ENCODE measurements at places on chromosomes 12 and 14.

DNA sequence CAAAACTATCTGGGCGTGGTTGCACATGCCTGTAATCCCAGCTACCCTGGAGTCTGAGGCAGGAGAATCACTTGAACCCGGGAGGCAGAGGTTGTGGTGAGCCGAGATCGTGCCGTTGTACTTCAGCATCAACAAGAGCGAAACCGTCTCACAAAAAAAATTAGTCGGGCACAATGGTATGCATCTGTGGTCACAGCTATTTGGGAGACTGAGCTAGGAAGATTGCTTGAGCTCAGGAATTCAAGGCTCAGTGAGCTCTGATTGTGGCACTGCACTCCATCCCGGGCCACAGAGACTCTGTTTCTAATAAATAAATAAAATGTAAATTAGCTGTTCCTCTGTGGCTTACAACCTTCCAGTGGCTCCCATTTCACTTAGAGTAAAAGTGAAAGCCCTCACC, 28.0 kb downstream of the RCOR1 start:
- peak; percentile 40 for DNase-seq

DNA sequence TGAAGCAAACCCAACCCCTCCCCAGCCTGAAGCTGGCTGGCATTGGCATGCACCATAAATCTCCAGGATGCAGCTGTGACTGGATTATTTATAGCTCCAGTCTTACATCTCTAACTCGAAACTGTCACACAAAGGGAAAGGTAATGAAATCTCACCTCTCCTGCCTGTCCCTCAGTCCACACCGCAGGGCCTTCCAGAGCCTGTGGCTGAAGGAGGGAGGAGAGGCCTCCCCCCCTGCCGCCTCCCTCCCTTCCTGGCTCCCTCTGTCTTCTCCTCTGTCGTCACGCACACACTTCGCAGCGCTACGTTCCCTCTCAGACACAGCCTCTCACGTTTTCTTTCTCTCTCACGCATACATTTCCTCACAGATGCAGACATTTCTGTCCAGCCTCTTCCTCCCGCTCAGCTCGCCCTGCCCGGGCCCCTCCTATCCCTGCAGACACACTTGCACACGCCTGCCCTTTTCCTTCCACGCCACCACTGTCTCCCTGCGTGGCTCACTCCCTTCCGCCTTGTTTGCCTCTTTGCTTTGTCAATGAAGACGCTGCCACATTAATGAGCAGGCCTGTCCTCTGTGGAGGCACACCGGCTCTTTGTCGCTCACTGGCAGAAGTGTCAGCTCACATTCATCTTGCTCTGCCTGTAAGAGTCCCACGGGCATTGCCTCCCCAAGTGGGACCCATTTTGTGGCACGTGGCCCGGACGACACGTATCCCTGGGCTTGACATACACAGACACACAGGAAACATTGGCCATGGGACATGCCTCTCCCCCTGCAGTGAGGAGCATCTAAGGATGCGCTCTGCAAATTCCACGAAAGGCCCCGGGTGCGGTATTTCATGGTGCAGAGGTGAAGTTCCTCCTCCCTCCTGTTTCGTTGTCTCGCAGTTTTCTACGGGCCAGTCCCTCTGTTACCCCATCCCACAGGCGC, 27.9 kb downstream of the IRF2BPL start:
- peak; percentile 52 for DNase-seq

DNA sequence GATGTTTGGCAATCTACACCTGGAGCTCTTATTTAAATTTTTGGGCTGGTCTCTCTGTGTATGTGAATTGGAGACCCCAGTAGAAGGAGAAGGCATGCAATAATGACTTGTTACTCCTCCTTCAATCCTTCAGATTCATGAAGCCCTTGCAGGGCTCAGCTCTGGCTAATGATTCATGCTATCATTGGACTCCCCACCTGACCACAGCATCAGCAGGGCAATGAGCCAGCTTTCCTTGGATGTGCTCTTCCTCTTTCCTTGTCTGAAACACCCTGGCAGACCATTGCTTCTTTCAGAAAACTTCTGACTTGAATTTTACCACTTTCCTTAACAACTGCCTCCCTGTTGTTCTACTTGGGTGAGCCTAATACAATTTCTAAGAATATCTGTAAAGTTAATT, 1019.2 kb downstream of the AACS start:
- no peak for DNase-seq

DNA sequence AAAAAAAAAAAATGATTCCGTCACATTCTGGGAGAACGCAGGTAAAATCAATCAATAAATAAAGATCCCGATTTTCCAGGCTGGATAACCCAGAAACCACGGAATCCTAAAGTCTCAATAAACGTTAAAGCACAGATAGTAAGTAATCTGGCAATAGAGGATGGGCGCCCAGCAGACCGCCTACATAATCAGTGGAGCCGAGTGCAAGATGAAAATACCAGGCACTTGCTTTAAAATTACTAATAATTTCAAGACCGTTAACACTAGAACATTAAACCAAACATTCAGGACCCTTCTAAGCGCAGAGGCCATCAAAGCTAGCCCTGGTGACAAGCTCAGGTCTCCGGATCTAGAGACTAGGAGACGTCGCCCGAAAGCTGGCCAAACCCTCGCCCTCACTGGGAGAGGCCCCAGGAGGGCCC, 1.2 kb upstream of the DCAF11 start:
- no peak for DNase-seq

- DNase-seq, result no peak
Measured at GRCh38 chr12:1421091-1421846, 173.1 kb downstream of the FBXL14 start.

GRCh38 chr12:132803888-132804287, 24.8 kb downstream of the GOLGA3 start:
- no peak for DNase-seq

DNA sequence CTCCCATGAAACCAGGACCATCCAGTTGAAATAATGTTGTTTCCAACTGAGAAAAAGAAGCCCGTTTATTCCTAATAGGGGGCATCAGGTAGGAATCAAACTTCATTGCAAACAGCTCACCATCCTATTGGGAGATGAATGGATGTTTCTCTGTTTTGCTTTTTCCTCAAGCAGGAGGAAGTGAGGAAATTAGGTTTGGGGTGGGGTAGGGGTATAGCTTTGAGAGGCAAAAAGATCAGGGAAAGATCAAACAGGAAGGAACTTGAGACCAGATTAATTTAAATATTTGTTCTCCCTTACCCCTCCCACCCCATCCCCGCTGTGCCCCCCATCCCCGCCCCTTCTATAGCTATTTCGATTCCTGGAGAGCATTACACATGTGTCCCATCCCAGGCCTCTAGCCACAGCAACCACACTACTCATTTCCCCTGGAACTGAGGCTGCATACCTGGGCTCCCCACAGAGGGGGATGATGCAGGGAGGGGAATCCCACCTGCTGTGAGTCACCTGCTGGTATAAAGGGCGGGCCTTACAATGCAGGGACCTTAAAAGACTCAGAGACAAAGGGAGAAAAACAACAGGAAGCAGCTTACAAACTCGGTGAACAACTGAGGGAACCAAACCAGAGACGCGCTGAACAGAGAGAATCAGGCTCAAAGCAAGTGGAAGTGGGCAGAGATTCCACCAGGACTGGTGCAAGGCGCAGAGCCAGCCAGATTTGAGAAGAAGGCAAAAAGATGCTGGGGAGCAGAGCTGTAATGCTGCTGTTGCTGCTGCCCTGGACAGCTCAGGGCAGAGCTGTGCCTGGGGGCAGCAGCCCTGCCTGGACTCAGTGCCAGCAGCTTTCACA, at the start of gene IL23A:
Gene IL23A (plus strand): TSS at position 577 of the 850 bp plus-strand sequence. CDS start 161 bp downstream, at position 738.
- DNase-seq, result no peak

DNA sequence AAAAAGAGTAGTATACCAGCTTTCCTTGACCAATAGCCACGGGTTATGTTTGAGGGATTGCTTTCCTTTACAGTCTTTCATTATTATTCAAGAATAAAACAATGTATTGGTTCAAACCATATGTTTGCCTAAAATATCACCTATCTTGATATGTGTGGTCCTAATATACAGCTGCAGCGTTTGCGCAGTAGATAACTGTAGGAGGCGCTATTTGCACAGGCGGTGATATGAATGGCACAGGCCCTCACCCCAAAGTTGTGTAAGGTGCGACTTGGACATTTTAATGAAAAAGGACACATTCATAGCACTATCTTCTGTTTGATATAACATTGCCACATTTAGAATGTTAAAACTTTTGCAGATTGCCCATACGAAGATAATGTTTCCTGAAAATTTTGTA, 298.4 kb downstream of the TRHDE start:
- no peak for DNase-seq

DNA sequence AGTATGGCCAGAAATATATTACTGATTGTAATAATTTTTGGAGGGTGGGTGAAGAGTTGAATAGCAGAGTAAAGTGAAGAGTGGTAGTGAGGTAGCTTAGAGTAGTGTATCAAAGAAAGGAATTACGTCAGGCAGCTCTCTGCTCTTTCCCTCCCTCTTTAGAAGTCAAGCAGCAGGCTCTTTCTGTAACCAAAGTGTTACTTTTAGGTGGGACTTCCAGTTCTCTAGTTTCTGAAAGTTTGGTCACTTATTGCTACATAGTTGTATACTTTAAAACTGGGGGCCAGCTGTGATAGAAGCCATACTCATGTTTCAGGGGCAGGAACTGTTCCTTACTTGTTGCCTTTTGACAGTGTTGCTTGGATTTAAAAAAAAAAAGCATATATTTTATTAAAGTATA, 30.6 kb downstream of the ATF7IP start:
- DNase-seq, result no peak
